H54 (cell line): ENCODE measurements at places on chromosomes 5 and 9.

DNA sequence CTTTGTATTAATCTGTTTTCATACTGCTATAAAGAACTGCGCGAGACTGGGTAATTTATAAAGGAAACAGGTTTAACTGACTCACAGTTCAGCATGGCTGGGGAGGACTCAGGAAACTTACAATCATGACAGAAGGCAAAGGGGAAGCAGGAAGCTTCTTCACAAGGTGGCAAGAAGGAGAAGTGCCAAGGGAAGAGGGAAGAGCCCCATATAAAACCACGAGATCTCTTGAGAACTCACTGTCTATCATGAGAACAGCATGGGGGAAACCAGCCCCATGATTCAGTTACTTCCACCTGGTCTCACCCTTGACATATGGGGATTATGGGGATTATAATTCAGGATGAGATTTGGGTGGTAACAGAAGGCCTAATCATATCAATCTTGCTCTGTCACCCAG is 60.9 kb upstream of the CHD1 start:
- DNase-seq, result no peak

- DNase-seq, result no peak
Measured at GRCh38 chr9:96460470-96460869, 10.5 kb downstream of the HABP4 start.

- DNase-seq, result no peak
Measured at GRCh38 chr5:169242175-169242848, 58.6 kb downstream of the SLIT3 start.

GRCh38 chr5:9473624-9474023 is 72.3 kb downstream of the SEMA5A start:
- no peak for DNase-seq

GRCh38 chr9:95406121-95406520 is 88.6 kb upstream of the FANCC start:
- DNase-seq, result no peak

DNA sequence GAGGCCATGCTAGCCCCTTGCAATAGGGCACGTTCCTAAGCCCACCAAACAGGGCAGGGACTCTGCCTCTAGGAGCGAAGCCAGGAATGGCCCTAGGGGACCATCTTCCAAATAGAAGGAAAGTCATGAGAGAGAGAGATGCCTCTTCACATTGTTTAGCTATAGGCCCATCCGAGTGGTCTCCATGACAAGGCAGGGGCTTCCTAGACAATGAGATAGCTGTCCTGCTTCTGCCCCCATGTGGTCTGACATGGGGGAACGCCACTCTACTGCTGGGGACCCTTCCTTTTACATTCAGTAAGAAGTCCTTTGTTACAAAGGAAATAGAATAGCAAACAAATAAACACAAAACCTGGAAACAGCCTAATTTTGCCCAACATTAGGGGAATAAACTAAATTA is 17.9 kb upstream of the KIF4B start:
- DNase-seq, result no peak

DNA sequence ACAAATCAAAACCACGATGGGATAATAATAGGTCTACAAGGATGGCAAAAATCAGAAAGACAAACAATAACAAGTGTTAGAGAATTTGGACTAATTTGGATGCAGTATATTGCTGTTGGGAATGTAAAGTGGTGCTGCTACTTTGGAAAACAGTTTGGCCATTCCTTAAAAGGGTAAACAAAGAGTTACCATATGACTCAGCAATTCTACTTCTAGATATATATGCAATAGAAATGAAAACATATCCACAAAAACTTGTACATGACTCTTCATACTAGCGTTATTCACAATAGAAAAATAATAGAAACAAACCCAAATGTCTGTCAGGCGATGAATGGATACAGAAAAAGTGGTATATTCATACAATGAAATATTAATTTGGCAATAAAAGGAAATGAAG is 58.3 kb downstream of the JAK2 start:
- DNase-seq, result no peak

- peak; percentile 99 for DNase-seq
Measured at GRCh38 chr9:121972501-121972981, 120.6 kb downstream of the TTLL11 start.

DNA sequence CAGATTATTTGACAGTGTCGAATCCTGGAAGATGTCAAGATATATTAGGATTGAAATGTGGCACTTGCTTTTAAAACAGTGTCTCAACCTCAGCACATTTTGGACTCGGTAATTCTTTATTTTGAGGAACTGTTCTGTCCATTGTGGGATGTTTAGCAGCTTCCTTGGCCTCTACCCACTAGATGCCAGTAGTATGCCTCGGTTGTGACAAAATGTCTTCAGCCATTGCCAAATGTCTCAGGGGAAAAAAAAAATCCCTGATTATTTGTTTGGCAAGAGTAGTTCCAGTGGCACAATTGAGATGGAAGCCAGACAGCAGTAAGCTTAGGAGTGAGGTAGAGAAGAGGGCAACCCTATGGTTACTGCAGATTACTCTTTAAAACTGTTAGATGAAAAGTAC is 694.5 kb upstream of the RIOK2 start:
- no peak for DNase-seq

GRCh38 chr9:85746309-85746708 is 4.6 kb upstream of the AGTPBP1 start:
- DNase-seq, result no peak

- DNase-seq, result no peak
Measured at GRCh38 chr9:32590898-32591297, 17.9 kb upstream of the NDUFB6 start.

GRCh38 chr5:133730866-133731265 is 118.5 kb upstream of the FSTL4 start:
- no peak for DNase-seq

DNA sequence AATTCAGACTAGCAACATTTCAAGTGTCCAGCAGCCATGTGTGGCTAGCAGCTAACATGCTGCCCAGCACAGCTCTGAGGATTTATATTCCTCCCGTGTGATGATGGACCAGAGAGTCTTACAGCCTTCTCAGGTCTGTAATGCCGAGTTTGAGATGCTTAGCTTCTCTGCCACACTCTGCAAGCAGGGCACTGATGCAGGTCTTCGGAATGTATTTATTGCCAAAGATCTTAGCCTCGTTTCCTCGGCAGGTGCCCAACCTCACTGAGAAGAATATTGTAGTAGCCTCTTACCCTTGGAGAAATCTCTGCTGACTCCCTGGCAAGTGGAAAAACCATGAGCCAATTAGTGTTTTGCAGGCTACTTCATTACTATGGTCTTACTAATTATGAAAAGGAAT is 3.7 kb upstream of the RAI14 start:
- no peak for DNase-seq

- no peak for DNase-seq
Measured at GRCh38 chr9:127707766-127708165, 978 bp downstream of the CFAP157 start.

DNA sequence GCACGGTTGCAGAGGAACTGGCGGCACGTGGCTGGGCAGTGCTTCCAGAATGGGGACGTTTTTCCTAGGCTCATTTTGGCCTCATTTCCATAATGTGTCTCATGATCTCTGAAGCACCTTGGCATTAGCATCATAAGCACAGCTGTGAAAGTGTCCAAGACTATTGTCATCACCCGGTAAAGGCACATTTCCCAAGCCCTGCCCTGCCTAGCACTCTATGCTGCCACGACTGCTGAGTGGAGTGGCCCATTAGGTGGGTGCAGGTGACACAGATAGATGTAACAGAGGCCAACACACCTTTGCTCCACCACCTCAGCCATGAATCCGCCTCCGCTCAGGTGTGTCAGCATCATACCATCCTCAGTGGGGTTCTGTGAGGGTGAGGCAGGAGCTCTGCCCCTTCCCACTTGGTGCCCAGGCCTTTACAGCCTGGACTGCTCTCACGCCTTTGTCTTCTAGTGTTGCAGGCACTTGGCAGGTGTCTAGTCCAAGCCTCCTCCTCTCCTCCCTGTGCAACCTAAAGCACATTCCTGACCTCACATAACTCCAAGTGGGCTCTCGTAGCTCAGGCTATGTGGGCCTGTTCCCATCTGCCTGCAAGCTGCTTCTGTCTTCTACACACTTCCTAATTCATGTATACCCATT is 213.0 kb downstream of the FSTL4 start:
- no peak for DNase-seq

GRCh38 chr9:92507005-92507404 is 24.7 kb upstream of the ASPN start:
- no peak for DNase-seq

DNA sequence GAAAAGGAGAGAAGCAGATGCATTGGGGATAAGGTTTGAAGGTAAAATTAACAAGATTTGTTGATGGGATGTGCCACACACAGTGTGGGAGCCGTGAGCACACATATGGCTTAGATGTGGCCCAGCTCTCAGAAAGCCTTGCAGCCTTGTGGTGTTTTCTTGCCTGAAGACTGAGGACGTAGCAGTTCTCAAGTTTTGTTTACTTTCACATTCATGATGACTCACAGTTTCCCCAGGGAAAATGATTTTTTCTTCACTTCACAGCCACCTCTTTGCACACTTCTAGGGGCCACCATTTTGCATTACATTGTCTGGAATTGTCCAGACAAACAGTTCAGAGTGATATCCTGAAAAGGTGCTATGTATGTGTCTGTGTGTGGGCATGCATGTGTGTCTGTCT is 126.2 kb downstream of the BASP1 start:
- peak; percentile 60 for DNase-seq

GRCh38 chr5:137737349-137738131 is 1.7 kb upstream of the KLHL3 start:
- no peak for DNase-seq

DNA sequence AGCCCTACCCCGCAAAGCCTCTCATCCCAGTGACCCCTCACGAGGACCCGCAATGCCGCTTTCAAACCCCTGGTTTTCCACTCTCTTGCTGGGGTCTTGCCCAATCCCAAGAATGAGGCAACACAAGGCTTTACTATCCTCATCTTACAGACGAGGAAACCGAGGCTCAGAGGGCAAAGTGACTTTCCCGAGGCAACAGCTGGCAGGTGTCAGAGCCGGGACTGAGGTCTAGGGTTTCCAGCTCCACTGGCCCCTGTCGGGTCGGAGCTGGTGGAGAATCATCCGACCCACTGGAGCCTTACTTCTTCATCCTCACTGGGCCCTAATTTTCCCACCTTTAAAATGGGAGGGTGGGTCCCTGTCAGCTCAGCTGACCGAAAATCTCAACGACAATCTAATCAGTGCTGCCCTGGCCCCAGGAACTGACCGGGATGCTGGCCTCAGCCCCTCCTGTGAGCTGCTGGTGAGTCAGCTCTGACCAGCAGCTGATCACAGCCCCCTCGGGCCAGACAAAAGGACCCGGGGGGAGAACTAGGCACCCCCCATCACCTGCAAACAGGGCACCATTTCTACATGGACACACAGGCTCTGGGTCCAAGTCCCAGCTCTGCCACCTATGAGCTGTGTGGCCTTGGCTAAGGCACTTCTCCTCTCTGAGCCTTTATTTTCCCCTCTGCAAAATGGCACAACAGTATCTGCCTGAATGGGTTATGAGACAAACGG is 72.7 kb upstream of the STXBP1 start:
- peak; percentile 85 for DNase-seq

- no peak for DNase-seq
Measured at GRCh38 chr5:36600917-36601527, 5.4 kb upstream of the SLC1A3 start.

GRCh38 chr9:127534931-127535330 is 77.1 kb upstream of the STXBP1 start:
- no peak for DNase-seq

DNA sequence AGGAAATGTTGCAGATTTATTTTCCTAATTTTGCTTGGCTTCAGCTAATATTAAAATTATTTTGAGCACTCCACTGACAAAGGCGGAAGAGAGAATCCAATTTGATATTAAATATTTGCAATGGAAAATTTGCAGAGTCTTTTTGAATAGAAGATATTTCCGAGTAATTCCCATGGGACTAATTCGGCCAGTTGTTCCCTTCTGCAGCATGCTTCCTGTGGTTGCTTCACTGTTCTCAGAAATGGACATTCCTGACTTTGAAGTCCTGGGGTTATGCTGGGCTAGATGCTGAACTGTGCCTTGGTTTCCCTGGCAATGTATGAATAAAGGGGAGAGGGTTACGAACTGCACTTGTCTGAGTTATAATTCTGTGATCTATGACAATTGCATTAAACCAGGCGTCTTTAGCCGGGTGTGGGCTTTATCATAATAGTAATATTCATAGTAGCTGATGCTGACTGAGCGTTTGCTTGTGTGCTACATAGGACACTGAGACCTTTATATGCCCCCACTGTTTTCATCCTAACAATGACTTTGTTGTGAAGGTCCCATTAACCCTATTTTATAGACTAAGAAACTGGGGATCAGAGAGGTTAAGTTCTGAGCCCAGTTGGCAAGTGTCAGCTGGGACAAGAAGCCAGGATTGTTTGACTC is 114.5 kb upstream of the SPRY4 start:
- DNase-seq, result no peak

DNA sequence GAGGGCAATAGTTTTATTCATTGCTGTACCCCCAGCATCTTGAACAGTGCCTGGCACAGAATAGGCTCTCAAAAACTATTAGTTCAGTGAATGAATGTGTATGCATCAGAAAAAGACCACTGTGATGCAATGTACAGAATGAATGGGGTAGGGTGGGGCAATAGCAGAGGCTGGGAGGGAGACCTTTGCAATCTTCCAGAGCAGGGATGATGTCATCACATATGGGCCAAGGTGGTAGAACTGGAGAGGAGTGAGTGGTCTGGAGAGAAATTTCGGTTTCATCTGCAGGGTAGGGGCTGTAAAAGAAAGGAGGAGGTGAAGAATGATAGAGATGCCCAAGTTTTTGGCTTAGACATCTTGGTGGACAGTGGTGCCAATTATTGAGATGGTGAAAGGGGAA is 23.4 kb upstream of the ARAP3 start:
- no peak for DNase-seq

DNA sequence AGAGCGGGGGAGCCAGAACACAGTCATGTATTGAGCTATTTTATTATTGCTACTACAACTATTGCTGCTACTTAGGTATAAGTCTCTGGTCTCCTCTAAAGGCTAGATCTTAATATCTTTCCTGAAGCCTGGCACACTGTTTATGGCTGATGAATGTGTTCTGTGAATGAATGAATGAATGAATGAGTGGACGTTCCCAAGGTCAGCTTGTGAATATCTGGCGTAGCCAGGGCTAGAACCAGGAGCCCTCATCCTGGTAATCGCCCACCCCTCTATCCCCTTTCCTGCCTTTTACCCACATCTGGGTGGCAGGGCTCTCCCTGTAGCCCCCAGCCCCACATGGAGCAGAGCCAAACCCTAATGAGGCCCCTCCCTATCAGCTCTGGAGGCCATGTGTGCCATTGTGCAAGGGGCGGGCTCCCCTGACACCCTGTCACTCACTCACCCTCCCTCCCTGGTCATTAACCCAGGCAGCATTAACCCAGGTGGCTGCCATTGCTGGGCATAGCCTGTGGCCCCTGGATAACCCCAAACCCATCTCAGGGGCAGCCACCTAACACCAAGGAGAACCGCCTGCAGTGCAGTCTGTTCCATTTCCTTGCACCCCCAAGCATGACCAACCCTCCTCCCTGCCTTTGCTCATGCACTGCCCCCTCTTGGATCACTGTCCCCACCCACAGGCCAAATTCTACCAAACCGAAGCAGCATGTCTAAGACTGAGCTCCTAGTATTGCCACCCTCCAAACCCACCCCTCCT is 2.0 kb upstream of the AKNA start:
- no peak for DNase-seq

GRCh38 chr5:148831590-148832565 is 5.5 kb downstream of the ADRB2 start:
- DNase-seq, result no peak
